ENCODE measurements at places on chromosomes 7 and 10.
A peak's percentile ranks its signal among the peaks of the same experiment; 100 is the strongest.

- DNase-seq: no peak
Observed at GRCh38 chr7:128861957-128862570, 592 bp upstream of the ATP6V1F start.

DNA sequence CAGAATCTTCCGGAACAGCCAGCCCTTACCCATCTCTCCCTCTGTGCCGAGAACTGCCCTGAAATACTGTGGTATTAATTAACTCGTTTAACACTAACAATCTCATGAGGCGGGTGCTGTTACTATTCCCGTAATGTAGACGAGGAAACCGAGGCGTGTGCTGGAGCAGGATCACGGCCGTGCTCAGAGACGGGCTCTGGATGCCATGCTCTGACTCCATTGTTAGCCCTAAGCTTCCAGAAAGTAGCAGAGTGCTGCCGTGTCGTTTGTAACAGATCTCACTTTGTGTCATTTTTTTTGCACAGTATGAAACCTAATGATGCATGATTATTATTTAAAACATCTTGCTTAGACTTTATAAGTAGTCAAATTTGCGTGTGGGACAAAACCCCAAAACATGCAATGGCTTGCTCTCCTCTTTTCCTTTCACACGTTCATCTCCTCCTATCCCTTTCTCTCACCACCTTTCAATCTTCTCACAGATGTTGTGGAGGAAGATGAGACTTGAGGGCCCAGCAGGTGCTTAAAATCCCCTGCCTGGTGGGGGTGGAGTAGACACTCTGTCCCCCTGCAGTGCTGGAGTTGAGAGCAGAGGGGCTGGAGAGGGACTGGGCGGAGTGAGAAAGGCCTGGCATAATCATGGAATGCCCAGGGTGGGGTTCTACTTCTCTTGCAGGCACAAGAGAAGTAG is 482 bp upstream of the ACTR3C start:
- DNase-seq: peak; percentile 17

DNA sequence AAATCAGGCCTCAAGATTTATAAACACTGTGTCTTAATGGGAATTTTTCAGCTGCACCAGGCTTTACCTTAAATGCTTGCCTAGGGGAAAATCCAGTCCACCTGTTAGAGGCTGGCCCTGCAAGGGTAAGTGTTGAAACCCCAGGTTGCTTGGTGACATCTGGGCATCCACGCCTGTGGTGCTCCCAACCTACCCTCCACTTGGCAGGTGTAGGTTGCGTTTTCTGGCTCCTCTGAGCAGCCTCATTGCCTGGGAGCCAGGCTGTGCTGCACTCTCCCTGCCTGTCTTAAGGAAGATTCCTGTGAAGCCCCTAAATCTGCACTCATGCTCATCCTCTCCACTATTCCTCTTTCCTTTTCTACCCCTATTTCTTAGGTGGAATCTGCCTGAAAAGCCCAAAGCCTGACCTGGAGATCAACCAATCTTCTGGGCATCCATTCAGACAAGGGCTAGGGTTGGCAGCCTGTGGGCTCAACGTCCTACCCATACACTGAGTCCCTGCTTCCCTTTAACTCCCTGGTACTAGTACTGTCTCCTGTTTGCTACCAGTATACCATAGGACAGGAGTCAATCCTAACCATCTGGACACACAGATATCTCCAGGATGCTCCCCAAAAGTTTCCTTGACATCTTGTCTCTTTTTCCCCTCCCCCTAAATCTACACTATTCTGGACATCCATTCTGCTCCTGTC is 150.4 kb downstream of the PDE1C start:
- DNase-seq: no peak

DNA sequence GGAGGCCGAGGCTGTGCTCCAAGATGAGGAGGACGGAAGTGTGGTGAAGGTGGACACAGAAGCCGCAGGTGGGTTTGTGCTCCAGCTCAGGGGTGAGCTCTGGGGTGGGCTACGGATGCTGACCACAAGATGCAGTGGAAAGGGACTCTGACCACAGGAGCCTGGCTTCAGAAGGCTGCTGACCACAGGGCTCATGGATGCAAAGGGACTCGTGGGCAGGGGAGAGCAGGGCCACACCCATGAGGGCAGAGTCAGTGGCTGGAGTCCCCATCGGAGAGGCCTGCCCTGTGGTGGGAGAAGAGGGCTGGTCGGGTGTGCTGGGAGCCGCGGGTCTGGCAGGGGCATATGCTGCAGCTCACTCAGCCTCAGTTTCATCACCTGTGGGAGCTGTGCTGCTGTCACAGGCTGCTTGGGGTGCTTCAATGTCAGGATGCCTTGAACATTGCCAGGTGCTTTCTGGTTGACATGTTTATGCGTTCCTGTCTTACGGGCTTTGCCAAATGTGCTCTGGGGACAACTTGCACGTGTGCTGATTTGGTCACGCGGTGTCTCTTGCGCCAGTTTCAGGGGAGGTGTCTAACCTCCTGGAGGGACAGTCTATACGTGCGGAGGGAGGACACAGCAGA is 13.7 kb downstream of the SCART1 start:
- no peak for DNase-seq

GRCh38 chr7:78691584-78691983 is 761.9 kb downstream of the MAGI2 start:
- DNase-seq: no peak

DNA sequence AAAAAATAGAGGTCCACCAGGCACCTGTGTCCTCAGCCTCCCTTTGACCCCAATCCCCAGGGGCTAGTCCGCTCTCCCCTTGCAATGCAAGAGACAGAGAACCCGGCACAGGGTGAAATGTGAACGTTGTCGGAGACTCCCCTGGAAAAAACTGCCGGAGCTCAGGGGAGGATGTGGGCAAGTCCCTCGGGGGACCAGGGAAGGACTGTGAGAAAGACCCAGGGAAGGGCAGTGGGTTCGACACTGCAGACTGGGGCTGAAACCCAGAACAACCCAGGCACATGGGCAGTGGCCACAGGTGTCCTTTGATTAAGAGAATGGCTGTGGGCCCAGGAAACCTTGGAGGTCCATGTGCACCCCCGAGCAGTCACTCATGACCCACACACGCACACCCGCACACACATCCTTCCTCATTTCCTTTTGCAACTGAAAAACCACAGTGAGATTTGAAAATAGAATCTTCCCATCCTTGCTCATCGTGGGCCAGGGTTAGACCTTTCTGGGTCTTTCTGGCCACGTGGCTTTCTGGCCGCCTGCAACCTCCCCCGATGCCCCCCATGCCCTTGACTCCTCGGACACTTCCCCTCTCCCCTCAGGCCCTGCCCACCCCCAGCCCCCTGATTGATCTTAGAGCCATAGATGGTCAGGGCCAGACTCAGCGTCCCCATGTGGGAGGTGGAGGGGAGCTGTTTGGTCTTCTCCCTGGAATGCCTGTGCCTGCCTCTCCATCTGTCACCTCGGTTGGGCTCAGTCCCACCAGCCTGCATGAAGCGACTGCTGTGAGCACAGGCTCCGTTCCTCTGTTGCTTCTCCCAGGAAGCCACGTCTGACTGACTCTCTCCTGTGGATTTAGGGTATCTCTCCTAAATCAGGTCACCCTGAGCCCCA is 7.9 kb downstream of the LAT2 start:
- peak; percentile 75 for DNase-seq

- DNase-seq: no peak
Observed at GRCh38 chr10:97763411-97763810, 8.4 kb downstream of the SFRP5 start.

- no peak for DNase-seq
Observed at GRCh38 chr10:5105626-5106025, 11.4 kb downstream of the AKR1C3 start.

GRCh38 chr7:28591725-28592349 is 179.5 kb downstream of the CREB5 start:
- no peak for DNase-seq

DNA sequence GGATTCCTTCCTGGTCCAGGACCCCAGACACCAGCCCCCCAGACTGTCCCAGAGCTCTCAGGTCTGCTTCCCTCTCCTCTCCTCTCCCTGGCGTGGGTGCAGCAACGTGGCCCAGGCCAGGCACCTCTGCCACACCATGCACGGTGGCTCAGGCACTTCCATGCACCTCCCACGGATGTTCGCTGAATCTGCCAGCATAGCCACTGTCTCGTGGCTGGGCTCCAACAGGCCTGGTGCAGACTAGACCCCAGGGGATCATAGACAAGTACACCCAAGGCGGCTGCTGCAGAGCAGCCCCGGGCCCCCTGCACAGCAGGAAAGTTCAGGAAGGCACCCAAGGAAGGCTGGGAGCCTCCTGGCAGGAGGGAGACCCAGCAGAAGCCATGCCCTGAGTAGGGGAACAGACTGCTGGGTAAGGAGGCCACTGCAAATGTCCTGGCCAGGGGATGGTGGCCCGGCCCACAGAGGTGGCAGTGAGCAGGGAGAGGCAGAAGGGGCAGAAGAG is 4.4 kb downstream of the RASGEF1A start:
- DNase-seq: no peak

DNA sequence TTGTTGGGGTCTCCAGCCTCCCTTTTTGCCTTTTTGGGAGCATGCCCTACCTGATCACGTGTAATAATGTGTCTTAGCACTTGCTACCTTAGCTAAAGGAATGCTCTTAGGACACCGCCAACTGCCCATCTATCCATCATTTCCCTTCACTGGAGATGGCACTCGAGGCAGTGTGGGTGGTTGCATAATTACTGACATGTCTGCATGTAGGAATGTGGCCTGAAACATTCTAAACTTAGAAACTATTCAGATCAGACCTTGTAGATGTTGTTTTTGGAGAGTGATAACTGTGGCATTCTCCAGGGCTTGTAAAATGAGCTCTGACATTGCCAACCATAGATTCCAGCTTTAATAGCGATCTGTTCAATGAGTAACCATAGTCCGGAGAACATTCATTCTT is 365.8 kb downstream of the BBS9 start:
- DNase-seq: no peak

DNA sequence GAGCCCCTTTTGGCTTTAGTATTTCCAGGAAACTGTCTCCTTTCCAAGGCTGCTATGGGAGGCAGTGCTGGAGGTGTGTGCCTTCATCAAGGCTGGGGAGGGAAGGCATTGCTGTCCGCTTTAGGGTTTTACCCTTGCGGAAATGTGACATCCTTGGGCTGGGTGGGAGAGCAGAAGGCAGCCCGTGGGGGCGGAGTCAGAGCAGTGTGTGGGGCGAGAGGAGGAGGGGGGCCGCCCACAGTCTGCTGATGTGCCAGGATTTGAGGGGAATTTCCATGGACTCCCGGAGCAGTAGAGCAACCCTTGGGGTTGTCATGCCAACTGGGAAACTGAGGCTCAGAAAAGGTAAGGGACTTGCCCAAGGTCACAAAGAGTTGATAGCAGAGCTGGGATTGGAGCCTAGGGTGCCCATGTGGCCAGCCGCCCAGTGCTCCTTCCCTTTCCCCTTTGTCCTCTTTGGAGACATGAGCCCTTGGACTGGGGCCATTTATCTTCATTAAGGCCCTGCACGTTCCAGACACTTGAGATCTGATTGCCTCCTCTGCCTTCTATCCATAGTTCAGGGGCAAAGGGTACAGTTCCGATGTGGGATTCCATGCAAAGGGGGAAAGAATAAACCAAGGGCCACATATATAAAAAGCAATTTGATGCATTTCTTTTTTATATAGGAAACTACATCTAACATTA is 22.2 kb downstream of the TSPAN15 start:
- no peak for DNase-seq

DNA sequence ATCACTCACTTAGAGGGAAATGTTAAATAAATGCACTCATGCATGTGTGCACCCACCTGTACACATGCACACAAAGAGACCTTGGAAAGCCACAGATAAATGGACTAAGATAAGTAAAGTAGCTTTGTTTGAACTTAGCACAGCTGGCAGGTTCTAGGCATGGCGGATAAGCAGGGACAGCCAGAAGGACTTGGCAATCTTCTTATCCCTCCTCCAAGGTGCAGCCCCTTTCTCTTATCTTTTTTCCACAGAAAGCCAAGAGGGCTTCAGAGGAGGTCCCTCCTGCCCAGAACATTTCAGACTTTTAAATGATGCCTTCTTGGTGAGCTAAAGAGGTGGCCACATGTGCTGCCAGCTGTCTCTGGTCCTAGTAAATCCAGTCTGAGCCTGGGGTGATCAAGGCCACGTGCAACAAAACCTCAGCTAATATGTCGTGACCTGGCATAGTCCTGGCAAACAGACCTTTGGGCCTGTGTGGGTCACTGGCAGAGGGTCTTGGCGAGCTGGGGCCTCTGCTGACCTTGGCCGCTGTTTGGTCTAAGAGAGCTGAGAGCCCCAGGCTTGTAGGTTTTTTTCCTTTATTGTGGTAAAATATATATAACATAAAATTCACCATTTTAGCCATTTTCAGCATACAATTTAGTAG is 43.2 kb upstream of the SLC35B4 start:
- no peak for DNase-seq

GRCh38 chr10:30190577-30191552 is 131.5 kb upstream of the JCAD start:
- no peak for DNase-seq

- no peak for DNase-seq
Observed at GRCh38 chr7:121525155-121525819, 129.2 kb upstream of the FAM3C start.

- DNase-seq: no peak
Observed at GRCh38 chr10:99921948-99922347, 87.8 kb downstream of the DNMBP start.

DNA sequence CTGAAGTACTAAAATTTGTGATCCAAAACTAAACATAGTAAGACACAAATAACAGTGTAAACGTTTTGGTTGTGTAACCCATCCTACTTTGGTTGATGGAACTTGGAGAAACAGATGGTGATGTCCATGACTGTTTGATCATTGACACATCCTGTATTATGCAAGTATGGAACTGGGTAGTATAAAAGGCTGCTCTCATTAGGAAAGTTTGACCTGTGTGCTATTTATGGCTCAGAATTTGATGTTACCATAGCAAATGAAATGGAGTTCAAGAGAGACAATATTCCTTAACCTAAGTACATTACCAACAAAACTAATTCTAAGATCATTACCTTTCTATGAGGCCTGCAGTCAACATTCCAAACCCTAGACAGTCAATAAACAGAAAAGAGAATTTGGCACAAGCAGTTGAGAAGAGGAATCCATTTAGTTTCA is 39.9 kb downstream of the DKK1 start:
- DNase-seq: no peak

GRCh38 chr7:150377196-150377595 is 1.9 kb upstream of the ZNF775 start:
- peak; percentile 44 for DNase-seq

DNA sequence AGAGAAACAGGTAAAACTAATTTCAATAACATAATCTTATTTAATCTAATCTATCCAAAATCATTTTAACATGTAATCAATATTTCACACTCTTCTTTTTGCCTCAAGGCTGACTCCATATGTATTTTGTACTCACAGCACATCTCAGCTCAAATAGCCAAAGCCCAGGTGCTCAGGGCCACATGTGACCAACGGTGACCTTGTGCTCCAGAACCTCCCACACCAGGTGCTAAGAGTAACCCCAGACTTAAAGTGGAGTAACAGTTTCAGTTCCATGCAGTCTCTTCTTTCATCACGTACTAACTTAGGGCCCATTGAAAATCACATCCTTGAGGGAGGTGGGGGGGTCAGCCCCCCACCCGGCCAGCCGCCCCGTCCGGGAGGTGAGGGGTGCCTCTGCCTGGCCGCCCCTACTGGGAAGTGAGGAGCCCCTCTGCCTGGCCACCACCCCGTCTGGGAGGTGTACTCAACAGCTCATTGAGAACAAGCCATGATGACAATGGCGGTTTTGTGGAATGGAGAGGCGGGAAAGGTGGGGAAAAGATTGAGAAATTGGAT is 47.3 kb downstream of the NCAPG2 start:
- DNase-seq: no peak
